ENCODE measurements at places on chromosomes 3 and 15.

GRCh38 chr3:30502742-30503073 is 103.7 kb upstream of the TGFBR2 start:
- no peak for DNase-seq

DNA sequence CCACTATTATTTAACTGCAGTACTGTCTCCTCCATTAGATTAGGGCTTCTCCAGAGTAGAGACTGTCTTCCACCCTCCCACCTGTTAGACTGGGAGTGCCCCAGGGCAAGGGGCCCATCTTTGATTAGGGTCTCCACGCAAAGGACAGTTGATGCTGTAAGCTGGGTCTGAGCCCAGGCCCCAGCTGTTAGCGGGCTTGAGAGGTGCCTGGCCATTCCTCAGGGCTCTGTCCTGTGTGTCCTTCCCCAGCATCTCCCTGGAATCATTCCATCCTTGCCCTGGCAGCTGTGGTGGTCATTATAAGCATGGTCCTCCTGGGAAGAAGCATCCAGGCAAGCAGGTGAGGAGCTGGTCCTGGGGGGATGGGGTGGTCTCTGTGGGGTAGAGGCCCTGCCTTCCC is 6.1 kb downstream of the SLC51B start:
- no peak for DNase-seq

DNA sequence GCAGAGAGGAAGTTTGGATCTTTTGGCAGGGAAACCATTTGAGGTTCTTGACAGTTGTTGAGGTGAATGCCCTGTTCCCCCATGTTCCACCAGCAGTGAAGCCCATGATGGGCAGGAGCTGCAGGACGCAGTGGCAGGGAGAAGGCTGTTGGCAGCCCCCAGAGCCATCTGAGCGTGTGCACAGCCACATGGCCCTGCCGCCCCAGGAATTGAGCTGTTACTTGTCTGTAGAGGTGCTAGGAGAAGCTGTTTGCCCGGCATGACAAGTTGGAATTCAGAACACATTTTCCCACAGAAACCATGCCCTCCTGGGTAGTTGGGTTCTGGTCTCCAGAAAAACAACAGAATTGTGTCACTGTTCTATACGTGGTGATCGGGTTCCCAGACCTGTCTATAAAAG is 218.2 kb upstream of the NR2E3 start:
- no peak for DNase-seq

DNA sequence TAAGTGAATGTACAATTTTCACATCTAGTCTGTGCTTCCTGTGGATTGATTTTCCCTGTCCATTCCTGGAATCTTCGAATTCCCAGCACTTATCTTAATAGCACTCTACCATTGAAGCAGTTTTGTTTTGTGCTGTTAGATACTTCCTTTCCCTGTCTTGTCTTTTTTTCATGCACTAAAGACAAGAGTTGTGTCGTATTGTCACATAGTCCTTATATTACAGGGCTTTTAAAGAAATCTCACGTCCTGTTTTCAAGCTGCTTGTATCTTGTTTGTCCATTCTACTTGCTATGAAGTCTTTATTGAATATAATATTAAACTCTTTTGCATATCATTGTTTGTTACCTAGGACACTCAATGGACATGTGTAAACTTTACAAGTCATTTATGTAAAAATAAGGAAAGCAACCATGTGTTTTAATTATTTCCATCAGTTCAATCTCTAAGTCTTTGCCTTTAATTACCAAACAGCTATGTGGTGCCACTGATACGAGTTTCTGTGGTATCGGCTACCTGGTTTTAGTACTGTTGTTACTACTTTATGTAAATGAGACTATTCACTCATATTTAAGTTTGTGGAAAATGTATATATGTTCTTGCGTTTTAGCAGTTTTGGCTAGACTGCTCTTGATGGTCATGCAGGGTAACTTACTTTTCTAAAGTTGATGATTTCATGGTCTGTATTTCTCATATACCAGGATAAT is 10.3 kb downstream of the PIK3CA start:
- no peak for DNase-seq

DNA sequence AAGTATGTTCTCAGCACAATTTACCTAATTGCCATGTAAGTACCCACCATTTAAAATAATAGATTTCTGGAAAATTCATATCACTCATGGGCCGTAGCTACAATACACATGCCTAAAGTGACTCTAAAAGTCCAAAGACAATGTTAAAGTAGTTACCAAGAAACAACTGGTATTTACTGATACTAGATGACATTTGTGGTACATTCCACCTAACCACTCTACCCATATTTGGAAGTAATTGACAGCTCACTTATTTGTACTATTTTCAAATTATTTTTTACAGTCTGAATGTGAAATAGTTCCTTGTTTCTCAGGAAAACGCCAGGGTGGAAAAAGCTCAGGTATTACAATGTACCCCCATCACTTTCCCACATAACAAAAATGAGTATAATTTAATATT is 573.0 kb downstream of the MECOM start:
- no peak for DNase-seq

DNA sequence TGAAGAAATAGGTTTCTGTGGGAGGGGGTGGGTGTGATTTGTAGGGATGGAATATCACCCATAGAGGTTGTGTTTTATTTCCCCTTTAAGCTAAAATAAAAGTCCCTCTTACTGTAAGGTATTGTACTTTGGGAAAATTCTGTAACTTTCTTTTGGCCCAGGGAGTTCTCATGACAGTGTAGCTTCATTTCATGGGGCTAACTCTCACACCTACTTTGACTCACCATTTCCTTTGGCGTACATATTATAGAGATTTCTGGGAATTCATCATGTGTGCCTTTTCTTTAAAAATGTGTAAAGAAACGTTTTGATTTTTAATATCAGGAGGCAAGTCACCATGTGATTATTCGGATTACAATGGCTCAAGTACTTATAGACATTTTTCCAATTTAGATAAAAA is 477.7 kb upstream of the CFAP20DC start:
- DNase-seq: no peak

- no peak for DNase-seq
These were observed 62.2 kb downstream of the PLCH1 start for GRCh38 chr3:155682426-155683343.

DNA sequence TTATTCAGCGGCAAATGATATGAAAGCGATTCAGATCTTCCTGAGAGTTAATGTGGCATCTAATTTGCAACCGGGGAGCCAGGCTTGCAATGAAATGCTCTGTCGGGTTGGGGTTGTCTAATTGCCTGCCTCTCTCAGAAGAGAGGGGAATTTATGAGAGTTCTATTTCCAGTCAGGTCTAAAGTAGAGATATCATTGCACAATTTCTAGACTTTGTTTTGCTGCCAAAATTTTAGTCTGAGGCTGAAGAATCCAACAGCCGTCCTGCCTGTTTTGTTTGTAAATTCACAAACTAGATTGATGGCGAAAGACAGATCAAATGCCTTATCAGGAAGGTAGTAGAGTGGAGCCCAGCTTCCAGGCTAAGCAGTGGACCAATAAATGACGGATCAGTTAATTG is 610 bp downstream of the LIPC start:
- no peak for DNase-seq

- DNase-seq: no peak
These were observed 39.1 kb downstream of the DHX36 start for GRCh38 chr3:154285221-154285620.

DNA sequence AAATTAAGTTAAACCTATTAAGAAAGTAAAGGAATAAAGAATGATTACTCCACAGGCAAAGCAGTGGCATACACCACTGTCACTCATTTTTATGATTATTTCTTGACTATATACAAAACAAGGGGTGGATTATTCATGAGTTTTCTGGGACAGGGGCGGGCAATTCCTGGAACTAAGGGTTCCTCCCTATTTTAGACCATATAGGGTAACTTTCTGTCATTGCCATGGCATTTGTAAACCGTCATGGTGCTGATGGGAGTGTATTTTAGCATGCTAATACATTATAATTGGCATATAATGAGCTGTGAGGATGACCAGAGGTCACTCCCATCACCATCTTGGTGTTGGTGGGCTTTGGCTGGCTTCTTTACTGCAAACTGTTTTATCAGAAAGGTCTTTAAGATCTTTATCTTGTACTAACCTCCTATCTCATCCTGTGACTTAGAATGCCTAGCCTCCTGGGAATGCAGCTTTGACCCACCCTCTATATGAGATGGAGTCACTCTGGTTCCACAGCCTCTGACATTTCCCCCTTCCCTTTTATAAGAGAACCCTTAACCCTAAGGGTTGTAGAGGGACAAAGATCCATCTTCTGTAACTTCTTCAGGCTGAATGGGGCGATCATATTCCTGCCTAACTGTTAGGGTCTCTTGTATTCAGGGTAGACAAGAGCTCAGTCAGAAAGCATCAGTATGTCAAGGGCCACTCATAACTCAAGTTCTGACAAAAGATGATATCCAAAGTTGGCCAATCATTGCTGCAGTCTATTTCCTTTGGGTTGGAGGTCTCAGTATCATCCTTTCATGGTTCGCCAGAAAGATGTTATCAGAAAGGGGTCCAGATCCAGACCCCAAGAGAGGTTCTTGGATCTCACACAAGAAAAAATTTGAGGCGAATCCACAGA is 79.5 kb upstream of the LIPC start:
- DNase-seq: no peak

DNA sequence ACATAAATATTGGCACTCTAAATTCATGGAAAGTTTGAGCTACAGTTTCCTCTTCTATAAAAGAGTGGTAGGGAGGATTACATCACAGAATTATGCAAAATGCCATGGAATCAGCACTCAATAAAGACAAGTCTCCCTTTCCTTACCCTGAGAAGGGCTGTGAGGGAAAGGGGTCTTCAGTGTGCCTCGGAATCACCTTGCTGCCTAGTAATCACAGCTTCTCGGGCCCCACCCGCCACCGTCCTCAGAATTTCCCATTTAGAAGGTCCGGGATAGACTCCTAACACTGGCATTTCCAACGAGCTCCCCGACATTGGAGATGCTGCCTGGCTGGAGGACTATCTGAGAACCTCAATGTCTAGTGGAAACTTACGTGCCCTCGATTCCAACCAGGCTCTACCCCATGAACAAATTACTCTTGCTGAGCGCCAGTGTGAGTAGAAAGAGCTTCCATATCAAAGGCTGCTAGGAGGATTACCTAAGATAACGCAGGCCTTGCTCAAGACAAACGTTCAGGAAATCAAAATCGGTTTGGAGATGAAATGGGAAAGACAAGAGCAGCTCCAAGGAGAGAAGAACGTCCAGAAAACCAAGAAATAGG is 92.1 kb upstream of the CHD2 start:
- no peak for DNase-seq

DNA sequence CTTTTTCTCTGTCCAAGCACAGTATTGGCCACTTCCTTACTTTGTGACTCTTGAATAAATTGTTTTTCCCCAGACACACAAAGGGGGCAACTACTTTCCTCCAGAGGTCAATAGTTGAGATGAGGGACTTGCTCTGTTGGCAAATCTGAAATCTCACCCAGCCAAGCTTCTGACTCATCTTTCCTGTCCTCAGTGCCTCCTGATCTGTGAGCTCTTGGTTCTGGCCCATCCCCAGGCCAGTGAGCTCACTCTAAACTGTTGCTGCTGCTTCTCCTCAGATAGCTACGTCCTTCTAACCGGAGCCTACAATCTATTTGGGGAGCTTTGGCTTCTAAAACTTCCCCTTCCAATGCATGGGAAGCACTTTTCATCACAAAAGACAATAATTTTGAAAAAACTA is 50.0 kb upstream of the NMD3 start:
- peak; percentile 30 for DNase-seq

DNA sequence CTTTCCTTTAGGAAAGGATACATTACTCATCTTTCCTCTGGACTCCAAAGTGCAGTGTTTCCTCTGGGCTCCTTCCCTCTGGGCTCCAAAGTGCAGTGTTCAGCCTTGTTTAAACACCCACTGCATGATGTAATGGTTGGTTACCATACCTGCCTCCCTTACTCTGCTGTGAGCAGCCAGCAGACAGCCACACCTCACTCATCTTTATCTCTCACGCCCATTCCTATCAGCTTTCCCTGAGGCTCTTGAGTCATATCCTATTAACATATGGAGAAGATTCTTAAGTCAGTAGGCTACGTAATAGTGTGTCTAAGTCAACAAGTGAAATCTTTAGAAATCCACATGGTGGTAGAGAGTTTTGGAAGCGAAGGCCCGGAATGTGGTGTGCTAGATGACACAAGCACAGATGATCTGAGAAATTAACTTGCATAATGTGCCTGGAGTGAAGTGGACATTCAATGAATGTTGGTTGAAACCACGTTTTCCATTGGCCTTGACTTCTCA is 97.2 kb upstream of the CTNNB1 start:
- DNase-seq: no peak

- DNase-seq: no peak
These were observed 209.2 kb upstream of the GADL1 start for GRCh38 chr3:31103623-31104180.

- no peak for DNase-seq
These were observed 4.4 kb downstream of the PRSS50 start for GRCh38 chr3:46713050-46713897.

DNA sequence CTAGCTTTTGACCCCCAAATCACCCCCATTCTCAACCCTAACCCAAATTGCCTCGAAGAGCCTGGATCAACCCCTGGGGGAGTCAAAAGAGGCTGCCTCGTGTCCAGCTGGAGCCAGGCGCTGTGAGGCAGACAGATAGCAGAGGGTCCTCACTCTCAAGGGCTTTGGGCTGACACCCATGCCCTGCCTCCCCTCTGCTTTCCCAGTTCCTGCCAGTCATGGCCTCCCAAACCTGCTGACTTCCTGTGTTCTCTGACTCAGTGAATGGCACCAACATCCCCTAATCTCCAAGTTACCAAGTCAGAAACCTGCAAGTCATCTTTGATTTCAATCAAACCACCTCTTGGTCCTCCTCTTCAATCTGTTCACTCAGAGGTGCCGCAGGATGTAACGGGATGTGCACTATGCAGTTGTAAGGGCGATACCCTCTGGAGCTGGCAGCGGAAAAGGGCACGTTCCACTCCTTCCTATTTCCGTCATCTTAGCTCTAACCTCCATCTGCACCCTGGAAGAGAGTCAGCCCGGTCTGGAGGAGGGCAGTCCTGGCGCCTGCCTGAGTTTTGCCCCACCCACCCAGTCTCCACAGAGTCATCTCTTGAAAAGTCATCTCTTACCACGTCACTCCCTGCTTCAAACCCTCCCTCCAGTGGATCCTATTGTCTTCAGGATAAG is 52.4 kb upstream of the FAM174B start:
- no peak for DNase-seq

DNA sequence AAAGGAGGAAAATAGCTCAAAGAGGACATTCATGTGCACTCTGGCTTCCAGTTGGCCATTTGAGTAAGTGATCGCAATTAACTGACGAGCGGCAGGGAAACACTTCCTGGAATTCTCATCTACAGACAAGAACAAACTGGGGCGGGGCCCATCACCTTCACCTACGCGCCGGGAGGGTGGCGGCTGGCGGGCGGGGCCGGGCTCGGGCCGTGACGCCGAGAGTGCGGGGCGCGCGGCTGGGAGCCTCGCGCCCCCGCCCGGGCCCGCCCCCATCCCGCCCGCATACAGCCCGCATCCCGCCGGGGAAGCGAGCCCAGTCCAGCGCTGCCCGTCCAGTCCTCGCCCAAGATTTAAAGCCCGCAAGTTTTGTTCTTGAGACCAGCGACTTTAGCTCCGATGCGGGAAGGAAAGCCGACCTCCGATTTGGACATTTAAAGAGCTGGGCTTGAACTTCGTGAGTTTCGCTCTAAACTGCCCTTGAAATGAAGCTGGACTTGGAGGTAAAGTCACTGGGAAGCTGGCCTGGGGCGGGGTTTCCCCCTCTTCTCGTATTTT is at the start of gene B3GNT5:
B3GNT5 (plus strand) TSS at position 281 of the 555 bp plus-strand sequence. CDS start 16,546 bp downstream, outside the sequence.
- DNase-seq: no peak

GRCh38 chr3:17292556-17292955 is 407.8 kb downstream of the PLCL2 start:
- no peak for DNase-seq

GRCh38 chr3:126685493-126685892 is 18.5 kb upstream of the CHCHD6 start:
- no peak for DNase-seq
